ENCODE measurements at places on chromosomes 7 and 10. TPM values are rescaled to one million over a fixed set of nuclear protein-coding genes. Genes with fewer than 3 reads are reported as not detected.

The CYP3A4 gene
- 0.22 TPM for polyA plus RNA-seq

The UBTD1 gene
- 38.8 TPM for polyA plus RNA-seq

The PTPRZ1 gene
- 1.1 TPM for polyA plus RNA-seq

The RNF32 gene
- polyA plus RNA-seq: 0.71 TPM

The CYP17A1 gene
- 0.46 TPM for polyA plus RNA-seq

The NPSR1 gene
- polyA plus RNA-seq: not detected

The LRRC4 gene
- polyA plus RNA-seq: 3.1 TPM

The AGR2 gene
- 6.8 TPM for polyA plus RNA-seq

The CREB5 gene
- polyA plus RNA-seq: 26.7 TPM

The RADIL gene
- 1.9 TPM for polyA plus RNA-seq

The DNAJC9 gene
- 5.6 TPM for polyA plus RNA-seq

The KLF14 gene
- polyA plus RNA-seq: 0.31 TPM

The SCIN gene
- polyA plus RNA-seq: 2.3 TPM

The PRF1 gene
- polyA plus RNA-seq: 2.4 TPM

The CNPY1 gene
- not detected for polyA plus RNA-seq

The RASA4B gene
- 9.7 TPM for polyA plus RNA-seq

The ITGA8 gene
- 4.3 TPM for polyA plus RNA-seq

The CAV1 gene
- polyA plus RNA-seq: 203 TPM

The ELMO1 gene
- polyA plus RNA-seq: 13.9 TPM

The SLC16A9 gene
- polyA plus RNA-seq: 0.11 TPM

The SPDYE8 gene
- not detected for polyA plus RNA-seq

The PDZD7 gene
- polyA plus RNA-seq: 2.3 TPM

The A1CF gene
- polyA plus RNA-seq: 0.04 TPM

The SPAM1 gene
- polyA plus RNA-seq: not detected

The INMT gene
- polyA plus RNA-seq: 2.1 TPM

The PRSS37 gene
- not detected for polyA plus RNA-seq

The MYL10 gene
- not detected for polyA plus RNA-seq

The SPDYE5 gene
- 0.08 TPM for polyA plus RNA-seq

The LIPK gene
- polyA plus RNA-seq: not detected

The CALML5 gene
- 0.09 TPM for polyA plus RNA-seq

The CPA4 gene
- 5.9 TPM for polyA plus RNA-seq

The PNLIPRP2 gene
- polyA plus RNA-seq: 2,287 TPM

The SYT15B gene
- 5.2 TPM for polyA plus RNA-seq

The PNLIPRP1 gene
- polyA plus RNA-seq: 0.45 TPM

The GIMAP6 gene
- polyA plus RNA-seq: 23.2 TPM

The NPY4R2 gene
- not detected for polyA plus RNA-seq

The ZNF32 gene
- polyA plus RNA-seq: 50.0 TPM

The PPIF gene
- 36.1 TPM for polyA plus RNA-seq

The TACR2 gene
- polyA plus RNA-seq: 0.36 TPM

The ITGB8 gene
- polyA plus RNA-seq: 1.5 TPM

The TRPV6 gene
- polyA plus RNA-seq: 37.0 TPM

The UROS gene
- 56.3 TPM for polyA plus RNA-seq

The OPN1SW gene
- not detected for polyA plus RNA-seq

The TUBAL3 gene
- 0.04 TPM for polyA plus RNA-seq

The SAP25 gene
- 2.9 TPM for polyA plus RNA-seq

The ADRA2A gene
- polyA plus RNA-seq: 99.6 TPM

Data from adipose tissue (tissue), 3 donors.